ENCODE measurements at places on chromosomes 4 and X.

DNA sequence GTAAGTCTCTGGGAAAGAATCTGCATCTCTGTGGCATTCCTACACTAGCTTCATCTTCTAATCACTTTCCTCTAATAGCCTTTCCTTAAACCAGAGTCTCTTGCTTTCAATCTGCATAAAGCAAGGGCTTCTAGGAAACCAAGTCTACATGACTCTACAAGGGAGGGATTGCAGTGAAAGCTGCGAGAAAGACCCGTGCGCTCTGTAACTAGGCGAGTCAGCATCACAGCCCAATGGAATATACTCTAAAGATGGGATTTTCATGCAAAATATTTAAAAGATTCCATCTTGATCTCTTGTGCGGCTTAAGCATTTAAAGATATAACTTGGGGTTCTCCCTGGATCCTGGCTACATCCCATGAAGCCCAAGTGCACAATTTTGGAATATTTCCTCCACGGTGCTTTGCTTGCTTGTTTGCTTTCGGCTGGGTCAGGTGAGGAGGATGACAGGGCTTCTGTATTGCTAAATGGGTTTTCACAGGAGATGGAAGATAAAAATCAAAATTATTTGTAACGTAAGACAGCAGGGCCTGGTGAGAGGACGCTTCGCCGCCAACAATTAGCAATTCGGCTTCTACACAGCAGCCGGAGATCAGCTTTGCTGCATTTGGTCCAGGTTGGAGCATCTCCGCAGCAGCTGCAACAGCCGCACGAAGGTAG lies 687 bp upstream of the GRIA2 start:
- DNase-seq, result no peak

- DNase-seq, result no peak
These were observed 37.3 kb downstream of the PSAPL1 start for GRCh38 chr4:7397206-7398103.

- no peak for DNase-seq
These were observed 73.1 kb downstream of the FBXO8 start for GRCh38 chr4:174210354-174210753.

- no peak for DNase-seq
These were observed 38.3 kb upstream of the STAG2 start for GRCh38 chrX:123923211-123923610.

DNA sequence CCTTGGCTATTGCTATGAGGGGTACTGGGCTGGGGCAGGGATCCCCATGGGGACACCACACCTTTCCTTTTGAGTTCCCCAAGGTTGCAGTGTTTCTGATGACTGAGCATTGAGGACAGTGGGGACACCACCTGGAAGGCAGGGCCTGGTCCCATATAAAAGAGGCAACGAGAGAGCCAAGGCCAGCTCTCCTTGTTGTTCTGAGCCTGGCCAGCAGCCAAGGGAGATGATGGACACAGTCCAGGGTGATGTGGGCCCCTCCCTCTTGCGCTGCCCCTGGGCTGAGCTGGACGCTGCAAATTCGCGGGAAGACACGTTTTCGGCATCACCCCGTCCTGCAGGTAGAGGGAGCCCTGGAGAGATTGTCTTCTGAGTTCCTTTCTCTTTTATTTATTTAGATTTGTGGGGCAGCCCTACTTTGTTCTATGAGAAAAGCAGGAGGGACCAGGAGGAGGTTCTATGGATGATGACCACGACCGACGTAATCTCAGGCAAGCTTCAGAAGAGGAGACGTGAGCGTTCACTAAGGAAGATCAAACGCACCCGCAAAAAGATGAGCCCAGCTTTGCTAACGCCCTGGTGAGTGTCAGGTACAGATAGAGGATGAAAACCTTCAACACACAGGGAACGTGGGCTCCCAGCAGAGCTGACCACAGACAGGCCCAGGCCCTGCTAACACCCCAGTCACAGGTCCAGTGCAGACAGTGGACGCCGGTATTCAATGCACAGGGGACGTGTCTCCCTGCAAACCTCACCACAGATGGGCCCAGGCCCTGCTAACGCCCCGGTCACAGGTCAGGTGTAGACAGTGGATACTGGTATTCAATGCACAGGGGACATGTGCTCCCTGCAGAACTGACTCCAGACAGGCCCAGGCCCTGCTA lies 97.4 kb downstream of the SHOX start:
- no peak for DNase-seq

GRCh38 chrX:146396409-146396808 lies 413.2 kb upstream of the CXorf51B start:
- no peak for DNase-seq

DNA sequence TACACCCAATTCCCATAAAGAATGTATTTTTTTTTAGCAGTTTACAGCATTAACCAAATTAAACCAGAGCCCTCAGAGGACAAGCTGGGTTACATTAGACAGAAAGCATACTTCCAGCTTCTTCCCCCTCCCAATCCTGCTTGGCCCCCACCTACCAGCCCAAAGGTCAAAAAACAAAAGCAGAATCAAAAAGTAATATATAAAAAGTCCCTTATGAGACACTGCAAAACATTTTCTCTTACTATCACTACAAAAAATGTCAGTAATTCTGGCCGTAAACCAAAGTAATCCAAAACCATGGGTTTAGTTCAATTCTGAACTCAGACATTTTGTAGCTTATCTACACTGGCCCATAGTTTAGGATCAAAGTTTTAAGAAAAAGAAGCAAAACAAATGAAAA lies 38.0 kb downstream of the APBB2 start:
- DNase-seq, result no peak

DNA sequence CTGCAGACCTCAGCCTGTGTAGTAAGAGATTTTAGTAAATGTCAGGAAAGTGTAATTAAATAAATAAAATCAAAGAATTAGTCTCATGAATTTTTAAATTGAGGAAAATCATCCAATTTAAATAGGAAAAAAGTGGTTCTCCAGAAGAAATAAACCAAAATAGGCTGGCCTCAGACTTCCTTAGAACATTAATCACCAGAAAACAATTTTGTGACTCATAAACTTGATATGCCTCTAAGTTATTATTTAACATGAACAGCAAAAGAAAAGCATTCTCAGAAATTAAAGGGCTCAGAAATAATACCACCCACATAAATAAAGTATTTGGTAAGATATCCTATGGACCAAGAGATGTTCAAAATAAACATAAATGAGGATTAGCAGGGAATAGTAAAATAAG lies 14.3 kb downstream of the FAM47B start:
- no peak for DNase-seq

- no peak for DNase-seq
These were observed 227.3 kb upstream of the TENM3 start for GRCh38 chr4:182015893-182016292.

GRCh38 chrX:4179031-4179430 lies 465.6 kb upstream of the PRKX start:
- DNase-seq, result no peak

- peak; percentile 74 for DNase-seq
These were observed 496 bp upstream of the GAB1 start for GRCh38 chr4:143335979-143336780.
